ENCODE measurements at places on chromosomes 1 and 21. TPM values are rescaled to one million over a fixed set of nuclear protein-coding genes. Genes with fewer than 3 reads are reported as not detected.

Gene PGLYRP4
- not detected for total RNA-seq

Gene ERO1B
- total RNA-seq: 60.1 TPM

Gene PODN
- total RNA-seq: 125 TPM

Gene C1orf87
- not detected for total RNA-seq

Gene C1orf185
- not detected for total RNA-seq

Gene OR2L8
- total RNA-seq: 0.68 TPM

Gene GSTM1
- not detected for total RNA-seq

Gene NKAIN1
- not detected for total RNA-seq

Gene S100A16
- total RNA-seq: 104 TPM

DNA sequence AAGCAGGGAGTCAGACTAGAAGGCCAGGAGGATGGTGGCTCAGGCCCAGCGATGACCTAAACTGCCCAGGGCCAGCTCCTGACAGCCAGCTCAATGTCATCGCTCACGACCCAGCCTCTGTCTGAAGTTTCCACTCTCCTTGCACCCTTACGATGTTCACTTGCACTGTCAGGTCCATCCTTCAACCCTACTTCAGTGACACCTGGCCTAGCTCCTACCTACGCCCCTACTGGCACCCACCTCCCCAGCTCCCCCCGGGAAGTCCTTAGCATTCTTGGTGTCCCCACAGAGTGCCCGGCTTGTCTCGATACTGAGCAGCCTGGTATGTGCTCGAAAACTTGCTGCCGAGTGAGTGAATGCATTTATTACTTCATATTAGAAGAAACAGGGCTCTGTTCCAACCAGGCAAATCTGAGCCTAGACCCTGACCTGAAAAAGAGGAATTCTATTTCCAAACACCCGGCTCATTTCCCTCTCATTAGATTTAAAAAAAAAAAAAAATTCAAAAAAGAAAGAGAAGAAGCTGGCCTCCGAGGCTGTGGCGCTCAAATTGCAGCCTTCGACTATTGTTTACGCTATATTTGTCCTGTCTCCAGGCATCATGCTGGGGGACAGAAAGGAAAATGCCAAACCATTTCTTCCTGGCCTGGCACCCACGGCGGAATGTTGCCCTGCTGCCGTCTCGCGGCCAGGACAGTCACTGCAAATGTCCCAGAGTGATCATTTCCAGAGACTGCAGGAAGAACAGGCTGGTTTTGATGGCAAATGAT lies 29.8 kb upstream of the LRRC38 start:
- no peaks in the 10 kb centered on the region for H3K4me1 ChIP-seq
- DNase-seq: peak; percentile 55
- H3K36me3 ChIP-seq: no peaks in the 10 kb centered on the region
- no peak overlapping the region for H3K4me3 ChIP-seq
- H3K27me3 ChIP-seq: no peaks in the 10 kb centered on the region

DNA sequence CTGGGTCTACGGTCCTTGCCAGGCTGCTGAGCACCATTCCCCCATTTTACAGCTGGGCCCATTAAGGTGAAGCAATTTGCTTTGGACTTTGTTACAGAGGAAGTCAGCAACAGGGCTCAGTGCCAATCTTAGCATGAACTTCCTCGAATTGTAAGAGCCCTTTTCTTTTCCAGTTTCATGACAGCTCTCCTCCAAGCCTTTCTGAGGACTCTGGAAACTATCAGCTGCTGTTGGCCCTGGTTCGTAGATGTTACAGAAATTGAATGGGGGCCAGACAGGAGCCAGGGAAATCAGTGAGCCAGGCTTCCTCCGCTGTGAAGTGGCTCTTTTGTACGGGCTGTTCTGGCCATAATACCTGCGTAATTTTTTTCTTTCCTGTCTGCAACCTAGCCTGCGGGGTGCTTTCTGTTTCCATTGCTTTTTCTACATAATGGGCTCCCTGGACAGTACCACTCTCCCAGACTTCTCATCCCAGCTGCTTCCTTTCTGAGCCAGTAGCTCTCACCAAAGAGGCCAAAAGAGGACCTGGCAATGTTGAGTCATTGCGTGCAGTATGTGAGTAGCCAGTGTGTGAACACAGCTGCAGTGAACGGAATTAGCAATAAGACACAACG lies 386.3 kb downstream of the DISC1 start:
- H3K4me1 ChIP-seq: peaks cover 20% of the 10 kb centered on the region
- H3K27ac ChIP-seq: peak overlapping the region; percentile 63
- DNase-seq: peak; percentile 80
- H3K4me3 ChIP-seq: no peak overlapping the region
- no peaks in the 10 kb centered on the region for H3K27me3 ChIP-seq

DNA sequence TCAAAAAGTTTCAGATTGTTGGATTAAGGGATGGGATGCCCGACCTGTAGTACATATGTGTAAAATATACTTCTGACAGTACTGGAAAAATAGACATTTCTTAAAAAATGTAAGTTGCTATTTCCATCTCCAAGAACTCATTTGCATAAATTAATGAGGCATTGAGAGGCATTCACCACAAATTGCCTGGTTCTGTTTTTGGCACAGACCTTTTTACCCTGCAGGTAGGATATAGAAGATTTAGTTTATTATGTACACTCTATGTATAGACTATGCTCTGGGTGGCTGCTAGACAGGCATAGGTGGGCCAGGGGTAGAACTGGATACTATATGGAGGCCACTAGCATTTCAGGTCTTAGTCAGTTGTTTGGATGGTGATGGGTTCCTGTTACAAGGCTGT lies 8.0 kb downstream of the CCDC17 start:
- H3K4me1 ChIP-seq: peaks cover 5% of the 10 kb centered on the region
- no peak for DNase-seq
- H3K4me3 ChIP-seq: no peak overlapping the region
- H3K27ac ChIP-seq: no peak overlapping the region

GRCh38 chr1:55635856-55636255 lies 420.7 kb upstream of the USP24 start:
- peaks cover 14% of the 10 kb centered on the region for H3K4me1 ChIP-seq
- H3K4me3 ChIP-seq: no peak overlapping the region
- H3K27ac ChIP-seq: no peak overlapping the region
- H3K27me3 ChIP-seq: no peaks in the 10 kb centered on the region

DNA sequence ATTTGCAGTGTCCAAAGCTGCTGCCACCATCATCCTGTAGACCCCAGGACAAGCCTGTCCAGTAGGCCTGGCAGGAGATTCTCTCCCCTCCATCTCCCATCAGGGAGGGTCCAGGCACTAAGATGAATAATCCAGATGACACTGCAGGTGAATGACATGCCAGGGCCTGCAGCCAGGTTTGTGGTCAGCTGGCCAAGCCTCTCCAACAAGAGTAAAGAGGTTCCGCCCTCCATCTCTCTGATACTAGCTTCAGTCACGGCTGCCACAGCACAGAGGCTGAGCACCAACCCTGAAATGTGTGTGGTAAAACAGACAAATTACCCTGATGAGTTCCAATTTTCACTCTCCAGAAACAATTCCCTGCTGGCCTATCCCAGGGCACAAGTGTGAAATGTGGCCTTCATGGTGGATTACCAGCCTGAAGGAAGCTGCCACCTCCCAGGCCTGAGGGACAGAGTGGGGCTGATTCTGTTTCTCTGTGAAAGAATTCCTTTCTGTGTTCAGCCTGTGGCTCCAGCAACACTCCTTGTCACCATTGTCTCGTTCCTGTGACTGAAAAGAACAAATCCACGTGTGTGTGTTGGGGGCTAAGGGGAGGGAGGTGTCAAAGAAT lies 19.9 kb upstream of the LHX4 start:
- no peaks in the 10 kb centered on the region for H3K4me1 ChIP-seq
- H3K27ac ChIP-seq: no peak overlapping the region
- H3K27me3 ChIP-seq: no peaks in the 10 kb centered on the region
- DNase-seq: no peak

DNA sequence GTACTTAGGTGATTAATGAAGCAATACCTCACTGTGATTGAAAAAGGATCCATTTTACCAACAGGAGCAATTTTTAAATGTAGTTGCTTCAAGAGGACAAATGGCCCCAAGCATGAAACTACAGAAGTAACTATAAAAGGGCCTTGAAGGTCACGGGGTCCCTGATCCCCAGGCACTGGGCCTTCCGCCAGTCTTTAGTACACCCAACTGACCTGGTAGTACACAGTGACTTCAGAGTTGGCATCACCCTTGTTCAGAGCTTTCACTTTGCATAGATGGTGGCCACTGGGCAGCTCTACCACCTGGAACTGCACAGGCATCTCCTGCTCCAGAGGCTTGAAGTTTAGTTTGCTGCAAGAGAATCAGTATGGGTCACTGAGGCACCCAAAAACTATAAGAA lies 84.3 kb downstream of the NRDC start:
- H3K36me3 ChIP-seq: peaks cover 59% of the 10 kb centered on the region
- DNase-seq: no peak
- H3K27ac ChIP-seq: no peak overlapping the region

GRCh38 chr1:29525941-29526340 lies 289.6 kb downstream of the PTPRU start:
- H3K4me1 ChIP-seq: no peaks in the 10 kb centered on the region
- no peak for DNase-seq
- no peak overlapping the region for H3K4me3 ChIP-seq
- H3K36me3 ChIP-seq: no peaks in the 10 kb centered on the region

- H3K36me3 ChIP-seq: peaks cover 15% of the 10 kb centered on the region
- H3K27ac ChIP-seq: peak overlapping the region; percentile 46
- H3K4me1 ChIP-seq: peaks cover 14% of the 10 kb centered on the region
- H3K27me3 ChIP-seq: no peaks in the 10 kb centered on the region
- DNase-seq: peak; percentile 21
These were observed 35.5 kb downstream of the IFNAR1 start for GRCh38 chr21:33360281-33360680.

- H3K4me1 ChIP-seq: peaks cover 46% of the 10 kb centered on the region
- H3K36me3 ChIP-seq: no peaks in the 10 kb centered on the region
- DNase-seq: peak; percentile 41
- H3K4me3 ChIP-seq: peak overlapping the region; percentile 84
- no peaks in the 10 kb centered on the region for H3K27me3 ChIP-seq
These were observed 78.3 kb downstream of the NDUFS5 start for GRCh38 chr1:39104158-39105060.

- H3K4me3 ChIP-seq: no peak overlapping the region
- H3K4me1 ChIP-seq: no peaks in the 10 kb centered on the region
- H3K36me3 ChIP-seq: no peaks in the 10 kb centered on the region
- H3K27ac ChIP-seq: no peak overlapping the region
- no peaks in the 10 kb centered on the region for H3K27me3 ChIP-seq
These were observed 156.4 kb downstream of the PTPRU start for GRCh38 chr1:29392486-29393450.
